ENCODE measurements at places on chromosomes 2 and 18.

DNA sequence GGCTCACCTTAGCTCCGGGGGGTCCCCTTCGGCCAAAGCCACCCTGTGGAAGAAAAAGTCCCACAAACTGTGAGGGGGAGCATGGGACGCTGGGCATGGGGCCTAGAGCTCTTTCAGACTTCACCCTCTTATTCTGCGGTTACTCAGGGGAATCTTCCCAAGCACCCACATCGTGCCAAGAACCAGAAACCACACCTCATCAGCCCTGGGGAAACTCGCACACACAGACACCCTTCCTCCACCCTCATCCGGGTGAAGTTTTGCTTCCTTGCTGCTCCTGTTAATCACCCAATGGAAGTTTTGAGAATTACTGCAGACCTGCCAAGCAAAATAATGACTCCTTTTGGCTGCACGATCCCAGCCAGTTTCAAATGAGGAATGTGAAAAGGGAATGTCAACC lies 59.1 kb downstream of the COL6A3 start:
- DNase-seq = no peak

DNA sequence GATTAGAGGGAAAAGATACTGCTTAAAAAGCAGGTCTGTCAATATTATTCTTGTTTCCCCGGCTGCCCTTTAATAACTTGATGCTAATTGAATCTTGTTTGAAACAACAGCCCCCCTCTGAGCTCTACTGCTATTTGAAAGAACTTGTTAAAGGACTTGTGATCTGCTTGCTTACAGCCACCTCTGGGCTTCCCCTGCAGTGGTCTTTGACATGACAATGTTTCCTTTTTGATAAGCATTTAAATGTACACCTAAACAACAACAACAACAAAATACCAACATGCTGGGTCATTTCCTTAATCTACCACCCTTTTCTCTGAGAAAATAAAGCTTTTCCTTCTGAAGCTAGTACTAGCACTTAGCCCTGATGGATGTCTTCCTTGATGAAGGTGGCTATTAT lies 3.9 kb downstream of the HOXD1 start:
- DNase-seq = no peak

GRCh38 chr2:238155051-238155760 lies 3.6 kb upstream of the ERFE start:
- no peak for DNase-seq

DNA sequence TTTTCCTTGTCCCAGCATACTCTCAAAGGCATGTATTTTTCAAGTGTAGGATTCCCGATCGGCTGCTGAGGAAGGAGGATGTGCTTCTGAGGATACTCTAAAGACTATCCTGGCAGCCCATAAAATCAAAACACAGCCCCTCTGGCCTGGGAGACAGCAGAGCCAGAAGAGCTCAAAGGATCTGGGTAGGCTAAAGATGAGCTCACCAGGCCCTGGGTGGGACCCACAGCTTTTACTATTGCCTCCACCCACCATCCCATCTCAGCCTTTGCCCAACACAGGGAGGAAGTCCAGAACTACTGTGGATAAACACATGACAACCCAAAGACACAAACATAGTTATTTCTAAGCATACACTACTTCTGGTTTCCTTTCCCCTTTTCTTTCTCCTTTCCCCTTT lies 79.1 kb upstream of the ZFP36L2 start:
- no peak for DNase-seq

GRCh38 chr2:218095853-218096252 lies 26.8 kb downstream of the RUFY4 start:
- no peak for DNase-seq

- DNase-seq = no peak
These were observed 117.3 kb downstream of the FEZ2 start for GRCh38 chr2:36480636-36481035.

DNA sequence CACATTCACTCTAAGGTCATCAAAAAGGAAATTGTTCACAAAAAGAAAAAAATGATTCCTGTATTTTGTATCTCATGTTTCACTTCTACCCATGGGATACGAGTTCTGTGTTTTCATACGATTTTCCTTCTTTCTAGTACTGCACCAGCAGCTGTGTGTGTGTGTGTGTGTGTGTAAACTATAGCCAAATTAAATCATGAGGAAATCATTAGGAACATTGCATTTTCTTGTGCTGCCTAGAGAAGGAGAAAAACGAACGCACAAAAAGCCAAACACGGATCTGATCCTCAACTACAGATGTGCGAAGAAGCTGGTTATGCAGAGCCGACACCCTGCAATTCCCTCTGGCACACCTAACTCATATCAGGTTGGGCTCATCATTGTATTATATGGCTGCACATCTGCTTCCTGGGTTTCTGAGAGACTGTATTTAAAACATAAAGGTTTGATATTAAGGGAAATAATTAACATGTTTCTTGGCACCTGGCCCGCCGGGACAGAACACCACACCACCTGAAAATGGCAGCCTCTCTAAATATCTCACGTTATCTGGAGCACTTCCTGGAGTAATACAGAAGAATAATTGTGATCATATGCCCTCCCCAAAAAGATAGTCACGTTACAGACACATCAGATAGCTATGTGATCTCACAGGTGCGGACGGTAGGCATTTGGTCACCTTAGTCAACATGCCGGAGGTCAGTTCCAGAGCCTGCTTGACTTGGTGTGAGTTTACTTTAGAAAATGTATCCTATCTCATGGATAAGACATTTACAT lies 586.3 kb upstream of the SALL3 start:
- DNase-seq = no peak

- DNase-seq = no peak
These were observed 18.7 kb upstream of the SULT1C3 start for GRCh38 chr2:108220942-108221541.

GRCh38 chr2:218605432-218605831 lies 2.3 kb upstream of the PLCD4 start:
- no peak for DNase-seq

- no peak for DNase-seq
These were observed 45.9 kb downstream of the HS1BP3 start for GRCh38 chr2:20604951-20605381.

- DNase-seq = no peak
These were observed 20.5 kb downstream of the GREB1 start for GRCh38 chr2:11554399-11554716.

DNA sequence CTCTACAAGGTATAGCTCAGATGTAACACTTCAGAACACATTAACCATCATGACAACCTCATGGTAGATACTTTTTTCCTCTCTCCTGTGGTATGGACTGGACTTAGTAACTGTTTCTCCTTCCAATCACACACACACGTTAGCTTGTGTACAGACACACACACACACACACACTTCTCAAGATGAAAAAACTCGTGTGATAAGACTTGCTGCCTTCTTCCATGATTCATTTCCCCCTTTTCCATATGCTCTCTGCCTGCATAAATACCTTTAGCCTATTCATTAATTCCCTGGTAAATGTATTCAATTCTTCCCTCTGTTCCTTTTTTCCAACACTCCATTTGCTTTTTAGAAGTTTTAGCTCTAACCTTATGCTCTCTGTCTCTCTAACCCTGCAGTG lies 118.9 kb upstream of the TANK start:
- DNase-seq = no peak

Data from stimulated activated CD8-positive, alpha-beta memory T cell treated with anti-CD3 and anti-CD28 coated beads, Interleukin-15, amount 100 ng/mL, for 1 hour (primary cell).